Progenitor cell of endocrine pancreas (in vitro differentiated cells): ENCODE measurements at places on chromosomes 1 and 21.

DNA sequence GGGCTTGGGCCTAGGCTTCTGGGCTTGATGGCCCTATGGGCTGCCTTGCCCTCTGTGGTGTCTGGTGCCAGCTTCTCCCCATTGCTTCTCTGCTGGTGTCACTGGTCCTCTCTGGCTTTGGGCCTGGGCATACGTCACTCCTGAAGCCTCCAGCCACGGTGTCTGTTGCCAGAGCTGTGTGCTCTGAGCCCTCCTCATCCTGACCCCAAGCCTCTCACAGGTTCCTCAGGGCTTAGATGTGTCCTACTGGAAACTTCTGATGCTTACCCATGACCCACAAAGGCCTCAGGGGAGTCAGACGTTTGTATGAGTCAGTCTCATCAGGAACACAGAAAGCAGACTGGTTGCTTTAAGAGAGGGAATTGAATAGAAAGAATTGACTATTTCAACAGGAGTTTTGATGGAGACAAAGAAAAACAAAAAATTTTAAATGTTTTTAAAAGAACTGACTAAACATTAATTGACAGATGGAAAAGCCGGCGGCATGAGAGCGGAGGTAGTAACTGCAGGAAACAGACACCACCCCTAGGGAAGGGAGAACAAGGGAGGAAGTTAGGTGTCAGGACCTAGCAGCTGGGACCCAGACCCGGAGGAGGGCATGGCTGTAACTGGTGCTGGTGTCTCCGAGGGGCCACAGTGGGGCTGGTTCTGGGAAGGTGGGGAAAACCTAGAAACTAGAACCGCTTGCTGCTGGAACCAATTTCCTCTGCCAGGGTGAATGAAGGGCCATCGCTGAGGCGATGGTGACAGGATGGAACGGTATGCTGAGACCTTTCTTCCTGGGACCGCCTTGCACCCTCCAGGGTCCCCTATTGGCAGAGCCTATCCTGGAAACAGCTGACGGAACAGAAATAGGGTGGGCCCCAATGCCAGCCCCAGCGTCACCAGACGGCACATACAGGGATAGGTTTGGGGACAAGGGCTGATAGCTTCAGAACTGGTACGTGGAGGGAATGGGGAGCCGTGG is 40.0 kb upstream of the CITED4 start:
- DNase-seq: no peak

- no peak for DNase-seq
Observed at GRCh38 chr21:15309022-15309590, 244.3 kb upstream of the NRIP1 start.

DNA sequence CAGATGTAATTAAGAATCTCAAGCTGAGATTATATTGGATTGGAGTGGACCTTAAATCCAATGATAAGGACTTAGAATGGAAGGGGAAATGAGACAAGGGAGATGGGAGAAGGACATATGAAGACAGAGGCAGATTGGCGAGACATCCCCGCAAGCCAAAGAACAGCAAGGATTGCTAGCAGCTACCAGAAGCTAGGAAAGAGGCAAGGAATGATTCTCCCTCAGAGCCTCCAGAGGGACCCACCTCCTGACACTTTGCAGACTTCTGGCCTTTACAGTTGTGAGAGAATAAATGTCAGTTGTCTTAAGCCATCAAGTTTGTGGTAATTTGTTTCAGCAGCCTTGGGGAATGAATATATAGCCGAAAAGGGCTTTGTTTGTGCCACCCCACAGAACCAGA is 20.7 kb downstream of the METTL13 start:
- DNase-seq: no peak

- no peak for DNase-seq
Observed at GRCh38 chr1:41883507-41883906, 35.2 kb downstream of the HIVEP3 start.

DNA sequence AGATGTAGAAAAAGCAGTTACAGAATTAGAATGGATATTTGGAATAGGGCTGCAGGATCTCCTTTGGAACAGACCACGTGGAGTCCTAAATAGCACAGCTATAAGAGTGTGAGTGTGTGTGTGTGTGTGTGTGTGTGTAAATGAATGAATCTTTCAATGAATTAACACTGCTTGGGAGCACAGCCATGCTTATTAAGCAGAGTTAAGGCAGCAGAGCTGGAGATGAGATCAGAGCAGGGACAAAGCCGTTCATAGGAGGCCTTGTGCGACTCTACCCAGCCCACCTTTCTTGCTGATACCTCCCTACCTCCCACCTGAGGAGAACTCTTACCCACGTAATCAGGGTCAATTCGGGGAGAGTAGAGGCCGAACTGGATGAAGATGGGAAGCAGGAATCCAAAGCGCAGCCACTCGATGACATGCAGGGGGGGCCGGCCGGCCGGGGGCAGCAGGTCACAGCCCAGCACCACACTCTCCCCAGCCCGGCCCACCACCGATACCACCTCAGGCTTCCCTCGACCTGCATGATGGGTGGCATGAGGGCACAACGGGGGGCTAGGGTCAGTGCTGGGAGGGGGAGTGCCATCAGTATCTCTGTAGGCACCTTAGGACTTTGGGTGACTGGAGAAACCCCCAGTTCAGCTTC is 2.7 kb downstream of the IGSF9 start:
- DNase-seq: no peak

DNA sequence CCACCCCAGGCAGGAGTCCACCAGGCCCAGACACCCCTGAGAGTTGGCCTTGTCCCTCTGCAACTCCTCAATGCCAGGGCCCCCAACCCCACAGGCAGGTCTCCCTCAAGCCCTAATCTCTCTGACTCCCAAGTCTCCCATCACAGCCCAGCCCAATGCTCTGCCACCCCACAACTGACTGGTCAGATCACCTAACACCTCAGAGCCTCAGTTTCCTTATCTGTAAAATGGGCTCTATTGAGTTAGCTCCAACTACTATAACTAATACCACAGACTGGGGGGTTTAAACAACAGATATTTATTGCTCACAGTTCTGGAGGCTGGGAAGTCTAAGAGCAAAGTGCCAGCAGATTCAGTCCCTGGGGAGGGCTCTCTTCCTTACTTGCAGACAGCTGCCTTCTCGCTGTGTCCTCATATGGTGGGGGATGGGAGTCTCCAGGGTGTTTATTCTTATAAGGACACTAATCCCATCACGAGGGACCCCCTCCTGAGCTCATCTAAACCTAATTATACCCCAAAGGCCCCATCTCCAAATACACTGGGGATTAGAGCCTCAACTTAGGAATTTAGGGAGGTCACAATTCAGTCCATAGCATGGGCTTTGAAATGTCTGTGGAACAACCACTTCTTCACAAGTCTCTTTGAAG is 34.9 kb upstream of the ZC3H12A start:
- no peak for DNase-seq

DNA sequence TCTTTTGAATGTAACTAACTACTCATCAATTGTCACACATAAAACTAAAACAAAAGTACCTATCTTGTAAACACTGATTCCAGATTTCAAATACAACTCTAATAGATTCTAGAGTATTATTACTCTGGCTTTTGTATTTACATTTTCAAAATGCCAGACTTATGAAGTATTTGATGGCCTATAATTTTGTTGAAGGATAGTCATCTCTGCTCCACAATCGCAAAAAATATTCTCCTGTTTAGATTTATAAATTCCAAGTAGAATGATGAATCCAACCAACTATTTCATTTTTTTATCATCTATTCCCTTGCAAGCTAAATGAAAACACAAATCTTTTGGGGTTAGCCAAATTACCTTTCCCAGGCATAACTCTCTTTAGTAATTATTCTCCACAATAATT is 75.0 kb upstream of the GUCA2A start:
- no peak for DNase-seq
